ENCODE measurements at places on chromosomes 7 and 10.

DNA sequence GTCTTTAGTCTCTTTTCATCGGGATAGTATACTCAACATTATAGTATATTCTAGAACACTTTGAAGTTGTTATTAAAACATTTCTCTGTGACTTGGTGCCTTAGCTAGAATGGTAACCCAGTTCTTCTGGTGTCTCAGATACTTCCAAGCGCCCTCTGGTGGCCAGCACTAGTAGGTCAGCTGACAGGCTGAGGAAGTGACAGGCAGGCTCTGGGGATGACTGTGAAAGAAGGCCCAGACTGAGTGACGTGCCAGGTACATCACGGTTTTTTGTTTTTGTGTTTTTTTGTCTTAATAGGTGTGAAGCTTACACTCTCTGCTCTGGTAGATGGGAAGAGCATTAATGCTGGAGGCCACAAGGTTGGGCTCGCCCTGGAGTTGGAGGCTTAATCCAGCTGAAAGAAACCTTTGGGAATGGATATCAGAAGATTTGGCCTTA is 5.1 kb downstream of the COMTD1 start:
- peak; percentile 91 for DNase-seq

DNA sequence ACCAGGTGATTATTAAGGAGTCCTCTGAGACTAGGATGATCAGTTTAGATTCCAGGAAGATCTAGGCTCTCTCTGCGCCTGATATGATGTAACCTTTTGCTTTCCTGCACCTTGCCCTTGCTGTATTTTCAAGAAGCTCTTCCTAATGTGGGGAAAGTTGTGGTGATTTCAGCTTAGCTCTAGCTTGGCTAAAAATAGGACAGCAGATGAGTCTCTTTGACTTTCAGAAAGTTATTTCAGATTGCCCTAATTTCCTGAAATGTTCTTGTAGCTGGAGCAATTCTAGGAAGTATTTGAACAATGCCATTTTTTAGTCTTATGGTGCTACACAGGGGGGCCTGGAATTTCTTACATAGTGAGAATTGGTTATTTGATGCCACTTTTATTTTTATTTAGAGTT is 3.8 kb downstream of the LCOR start:
- DNase-seq: peak; percentile 41

- no peak for DNase-seq
Measured at GRCh38 chr10:15310776-15311568, 60.1 kb downstream of the FAM171A1 start.

- DNase-seq: no peak
Measured at GRCh38 chr7:123824754-123825067, 20.3 kb upstream of the HYAL4 start.

GRCh38 chr7:80428161-80429054 is 83.5 kb downstream of the GNAT3 start:
- DNase-seq: peak; percentile 56

- DNase-seq: no peak
Measured at GRCh38 chr7:155281398-155281969, 16.2 kb upstream of the INSIG1 start.

- DNase-seq: no peak
Measured at GRCh38 chr7:42833411-42833810, 78.5 kb downstream of the C7orf25 start.

GRCh38 chr10:128498746-128499145 is 372.5 kb upstream of the MKI67 start:
- no peak for DNase-seq

DNA sequence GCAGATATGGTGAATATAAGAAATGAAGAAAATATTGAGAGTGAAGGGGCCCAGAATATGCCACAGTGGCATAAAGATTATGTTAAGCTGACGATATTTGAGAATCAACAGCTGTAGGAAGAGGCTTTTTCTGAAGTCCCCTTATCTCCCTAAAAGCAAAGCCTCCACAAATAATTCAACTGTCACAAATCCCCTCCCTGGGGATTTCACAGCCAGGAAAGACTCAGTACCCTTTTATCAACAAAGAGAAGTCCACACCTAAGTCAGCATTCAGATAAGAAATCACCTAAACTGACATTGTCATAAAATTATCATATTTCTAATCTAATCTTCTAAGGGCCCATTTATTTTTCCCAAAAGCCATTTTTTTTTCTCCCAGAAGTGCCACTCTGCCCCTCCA is 284.9 kb upstream of the VWC2 start:
- DNase-seq: no peak

DNA sequence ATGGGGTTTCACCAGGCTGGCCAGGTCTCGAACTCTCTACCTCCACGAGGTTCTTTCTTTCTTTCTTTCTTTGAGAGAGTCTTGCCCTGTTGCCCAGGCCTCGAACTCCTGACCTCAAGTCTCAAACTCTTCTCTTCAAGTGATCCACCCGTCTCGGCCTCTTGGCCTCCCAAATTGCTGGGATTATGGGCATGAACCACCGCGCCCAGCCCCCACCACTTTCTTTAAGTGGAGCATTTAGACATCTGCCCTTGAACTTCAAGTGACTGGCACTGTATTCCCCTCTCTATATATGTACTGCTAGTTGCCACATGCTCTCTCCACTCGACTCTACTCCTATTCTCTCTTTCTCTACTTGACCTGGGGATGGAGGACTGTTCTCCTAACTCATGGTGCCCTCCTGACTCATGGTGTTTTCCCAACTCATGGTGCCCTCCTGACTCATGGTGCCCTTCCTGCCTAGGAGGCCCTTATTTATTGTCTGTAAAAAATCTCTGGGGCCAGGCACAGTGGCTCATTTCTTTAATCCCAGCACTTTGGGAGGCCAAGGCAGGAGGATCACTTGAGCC is 19.3 kb upstream of the ACHE start:
- peak; percentile 93 for DNase-seq

DNA sequence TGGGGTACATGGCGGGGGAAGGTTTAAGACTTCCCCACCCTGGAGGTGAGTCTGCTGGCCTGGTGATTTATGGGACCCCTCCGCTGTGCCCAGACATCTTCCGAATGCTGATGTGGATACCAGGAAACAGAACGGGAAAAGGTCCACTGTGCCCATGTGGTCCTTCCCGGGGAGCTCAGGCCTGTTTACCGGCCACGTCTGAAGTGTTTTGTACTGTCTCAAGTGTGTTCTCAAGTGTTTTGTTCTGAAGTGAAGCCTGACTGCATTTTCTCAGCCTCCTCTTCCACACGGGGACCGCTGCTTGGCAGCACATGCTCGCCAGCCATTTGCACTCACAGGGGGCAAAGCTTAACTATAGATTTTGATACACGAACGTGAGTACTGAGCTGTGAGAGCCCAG is 127.2 kb downstream of the TEX36 start:
- no peak for DNase-seq

DNA sequence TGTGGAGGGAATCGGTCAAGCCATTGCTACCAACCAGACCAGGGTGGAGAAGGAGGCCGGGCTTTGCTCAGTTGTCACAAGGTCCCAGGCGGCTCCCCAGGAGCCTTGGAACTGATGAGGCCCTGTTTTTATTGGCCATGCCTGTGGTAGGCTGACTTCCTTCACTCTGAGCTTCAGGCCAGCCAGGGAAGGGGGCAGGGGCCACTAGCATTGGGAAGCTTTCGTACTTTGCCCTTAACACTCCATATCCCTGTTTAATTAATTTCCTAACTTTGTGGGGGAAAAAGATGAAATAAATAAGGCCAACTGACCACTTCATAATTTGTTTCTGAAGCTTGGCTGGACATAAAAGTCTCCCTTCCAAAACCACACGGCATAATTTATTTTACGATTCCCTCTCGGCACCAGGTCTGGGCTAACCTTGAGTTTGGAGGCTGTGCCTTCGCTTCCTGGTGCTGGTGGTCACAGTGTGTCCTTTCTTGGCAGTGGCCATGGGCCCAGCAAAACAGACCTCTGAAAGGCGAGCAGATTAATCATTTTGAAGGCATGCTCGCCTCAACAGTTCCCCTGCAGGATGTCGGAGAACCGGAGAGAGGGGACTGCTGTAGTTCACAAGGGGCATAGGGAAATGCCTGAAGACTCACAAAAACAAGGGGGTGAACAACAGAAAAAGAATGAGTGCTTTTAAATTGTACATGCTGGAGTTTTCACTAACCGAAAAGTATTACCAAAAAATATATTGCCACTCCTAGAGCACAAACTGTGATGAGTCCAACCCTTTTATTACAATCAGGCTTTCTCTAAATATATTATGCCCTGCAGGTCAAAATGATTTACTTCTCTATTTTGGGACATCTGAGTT is 966.0 kb downstream of the LRMDA start:
- DNase-seq: no peak

DNA sequence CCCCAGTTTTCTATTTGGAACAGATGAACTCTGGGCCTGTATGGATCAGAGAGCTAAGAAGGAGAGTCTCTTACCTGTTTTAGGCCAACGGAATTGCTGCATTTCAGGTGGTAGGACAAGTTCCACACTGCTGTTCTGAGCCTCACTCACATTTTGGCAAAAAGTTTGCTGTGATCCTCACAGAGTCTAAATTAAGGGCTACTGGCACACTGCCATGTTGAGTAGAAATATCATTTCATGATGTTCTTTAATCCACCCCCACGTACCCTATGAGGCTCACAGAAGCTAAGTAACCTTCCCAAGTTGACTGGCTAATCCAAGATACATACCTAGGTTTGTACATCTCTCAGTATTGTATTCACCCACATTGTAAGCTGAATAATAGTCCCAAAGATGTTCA is 447.2 kb downstream of the INHBA start:
- DNase-seq: no peak

DNA sequence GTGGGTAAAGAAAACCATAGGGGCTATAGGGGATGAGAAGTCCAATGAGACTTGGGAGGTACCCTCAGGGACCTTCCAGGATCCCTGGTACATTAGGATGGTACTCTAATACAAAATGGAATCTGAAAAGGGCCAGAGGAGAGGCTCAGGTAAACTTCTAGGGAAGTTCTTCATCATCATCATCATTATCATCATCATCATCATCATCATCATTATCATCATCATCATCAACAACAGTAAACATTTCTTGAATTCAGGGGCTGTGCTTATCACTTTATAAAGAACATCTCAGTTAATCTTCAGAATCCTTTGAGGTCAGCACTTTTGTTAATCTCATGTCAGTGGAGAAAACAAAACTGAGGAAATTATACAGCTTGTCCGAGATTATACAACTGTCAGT is 50.1 kb downstream of the PLPP4 start:
- no peak for DNase-seq

DNA sequence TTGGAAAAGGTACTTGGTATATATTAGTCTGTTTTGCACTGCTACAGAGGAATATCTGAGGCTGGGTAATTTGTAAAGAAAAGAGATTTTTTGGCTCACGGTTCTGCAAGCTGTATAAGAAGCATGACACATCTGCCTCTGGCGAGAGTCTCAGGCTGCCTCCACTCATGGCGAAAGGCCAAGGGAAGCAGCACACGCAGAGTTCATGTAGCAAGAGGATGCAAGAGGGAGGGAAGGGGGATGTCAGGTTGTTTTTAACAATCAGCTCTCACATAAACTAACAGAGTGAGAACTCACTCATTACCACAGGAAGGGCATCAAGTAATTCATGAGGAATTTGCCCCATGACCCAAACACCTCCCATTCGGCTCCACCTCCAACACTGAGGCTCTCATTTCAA is 484.8 kb upstream of the DPP6 start:
- DNase-seq: no peak

DNA sequence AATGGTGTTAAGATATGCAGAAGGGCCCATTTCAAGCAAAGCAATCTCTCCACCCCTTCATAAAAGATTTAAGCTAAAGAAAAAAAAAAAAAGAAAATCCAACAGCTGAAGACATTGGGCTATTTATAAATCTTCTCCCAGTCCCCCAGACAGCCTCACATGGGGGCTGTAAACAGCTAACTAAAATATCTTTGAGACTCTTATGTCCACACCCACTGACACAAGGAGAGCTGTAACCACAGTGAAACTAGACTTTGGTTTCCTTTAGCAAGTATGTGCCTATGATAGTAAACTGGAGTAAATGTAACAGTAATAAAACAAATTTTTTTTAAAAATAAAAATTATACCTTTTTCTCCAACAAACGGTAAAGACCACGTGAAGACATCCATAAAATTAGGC is 28.6 kb downstream of the PPP3CB start:
- DNase-seq: no peak

GRCh38 chr10:74227697-74228424 is 76.8 kb downstream of the ADK start:
- DNase-seq: peak; percentile 94

DNA sequence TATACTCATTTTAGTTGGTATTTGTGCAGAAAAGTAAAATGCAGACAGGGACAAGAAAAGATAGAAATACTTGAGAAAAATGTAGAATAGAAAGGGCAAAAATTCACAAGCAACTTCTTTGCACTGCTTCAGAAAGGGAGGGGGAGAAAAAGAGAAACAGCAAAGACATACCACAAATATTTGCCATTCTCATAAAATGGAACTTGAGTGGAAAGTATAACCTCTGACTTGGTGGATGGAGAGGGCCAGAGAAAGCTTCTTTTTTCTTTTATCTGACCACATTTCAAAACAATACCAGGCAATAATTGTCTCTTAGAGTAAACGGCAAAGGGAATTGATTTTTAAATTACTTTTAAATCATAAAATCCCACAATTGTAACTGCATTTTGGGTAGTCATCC is 35.8 kb upstream of the TRUB1 start:
- no peak for DNase-seq

DNA sequence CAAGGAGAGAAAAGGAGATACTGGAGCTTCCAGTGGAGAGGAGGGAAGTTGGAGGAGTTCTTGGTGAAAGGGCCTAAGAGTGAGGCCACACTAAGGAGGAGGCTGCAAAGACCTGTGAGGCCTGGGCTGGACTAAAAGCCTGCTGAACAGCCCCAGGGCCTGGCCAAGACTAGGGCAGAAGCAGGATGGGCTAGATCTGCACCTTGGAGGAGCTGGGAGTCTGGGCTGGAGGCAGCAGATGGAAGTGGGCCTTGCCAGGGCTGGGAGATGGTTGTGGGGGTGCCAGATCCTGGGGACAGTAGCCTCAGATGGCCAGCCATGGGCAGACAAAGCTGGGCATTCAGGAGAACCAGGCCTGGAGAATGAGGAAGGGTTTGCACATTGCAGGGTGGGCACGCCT is 6.5 kb upstream of the PURB start:
- no peak for DNase-seq
